ENCODE measurements at places on chromosomes 4 and X. TPM values are rescaled to one million over a fixed set of nuclear protein-coding genes. Genes with fewer than 3 reads are reported as not detected.

Gene NIPAL1
- 1.4 TPM for polyA plus RNA-seq

GRCh38 chrX:394830-395229 lies 8.1 kb upstream of the PPP2R3B start:
- no peak for DNase-seq

Gene RASSF6
- 4.7 TPM for polyA plus RNA-seq

DNA sequence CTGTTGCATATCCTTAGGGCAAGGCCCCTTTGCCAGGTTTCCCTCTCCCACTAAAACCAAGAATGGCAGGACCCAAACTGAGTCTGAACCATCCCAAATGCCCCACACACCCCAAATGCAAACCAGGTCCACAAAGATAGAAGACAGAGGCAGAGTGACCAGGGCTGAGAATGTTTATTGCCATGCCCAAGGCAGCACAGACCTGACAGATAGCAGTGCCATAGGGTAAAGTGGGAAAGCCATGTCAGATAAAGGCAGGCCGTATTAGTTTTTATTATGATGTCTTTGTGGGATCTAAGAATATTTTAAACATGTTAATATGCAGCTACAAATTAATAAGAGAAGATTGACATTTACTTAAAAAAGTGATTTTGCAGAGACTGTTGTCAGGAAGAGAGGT lies 29.6 kb upstream of the MND1 start:
- no peak for DNase-seq

DNA sequence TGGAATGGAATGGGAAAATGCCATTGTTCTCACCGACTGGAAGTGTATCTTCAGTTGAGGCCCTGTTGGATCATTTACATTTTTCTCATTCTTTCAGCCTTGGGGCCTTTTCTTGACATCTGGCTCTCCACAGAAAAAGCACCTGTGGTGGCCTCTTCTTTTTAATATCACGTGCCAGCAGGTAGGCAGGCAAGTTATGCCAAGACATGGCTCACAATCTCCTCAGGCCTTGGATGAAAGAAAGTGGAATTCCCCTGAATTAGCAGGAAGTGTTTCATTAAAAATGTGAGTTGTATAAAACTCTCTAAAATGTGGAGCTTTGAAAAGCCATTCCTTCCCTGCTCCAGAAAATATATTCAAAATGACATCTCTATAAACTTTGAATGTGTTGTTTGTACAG lies 122.1 kb downstream of the FRAS1 start:
- DNase-seq: no peak

- no peak for DNase-seq
Measured at GRCh38 chrX:39502486-39502885, 595.3 kb downstream of the BCOR start.

- no peak for DNase-seq
Measured at GRCh38 chr4:67576538-67576937, 18.0 kb downstream of the STAP1 start.

DNA sequence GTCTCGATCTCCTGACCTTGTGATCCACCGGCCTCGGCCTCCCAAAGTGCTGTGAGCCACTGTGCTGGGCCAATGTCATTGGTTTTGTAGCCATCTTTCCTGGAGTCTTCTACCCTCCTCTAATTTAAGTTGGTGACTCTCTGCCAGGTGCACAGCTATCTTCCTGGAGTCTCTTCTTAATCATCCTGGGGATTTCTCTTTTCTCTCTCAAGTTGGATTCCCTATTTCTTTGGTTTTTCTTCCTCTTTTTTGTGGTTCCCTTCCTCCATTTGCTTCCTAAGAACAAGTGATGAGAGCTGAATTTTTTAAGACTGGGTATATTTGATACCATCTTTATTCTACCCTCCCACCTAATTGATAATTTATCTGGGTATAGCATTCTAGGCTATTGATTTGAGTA lies 113.8 kb downstream of the SYNPO2 start:
- no peak for DNase-seq

DNA sequence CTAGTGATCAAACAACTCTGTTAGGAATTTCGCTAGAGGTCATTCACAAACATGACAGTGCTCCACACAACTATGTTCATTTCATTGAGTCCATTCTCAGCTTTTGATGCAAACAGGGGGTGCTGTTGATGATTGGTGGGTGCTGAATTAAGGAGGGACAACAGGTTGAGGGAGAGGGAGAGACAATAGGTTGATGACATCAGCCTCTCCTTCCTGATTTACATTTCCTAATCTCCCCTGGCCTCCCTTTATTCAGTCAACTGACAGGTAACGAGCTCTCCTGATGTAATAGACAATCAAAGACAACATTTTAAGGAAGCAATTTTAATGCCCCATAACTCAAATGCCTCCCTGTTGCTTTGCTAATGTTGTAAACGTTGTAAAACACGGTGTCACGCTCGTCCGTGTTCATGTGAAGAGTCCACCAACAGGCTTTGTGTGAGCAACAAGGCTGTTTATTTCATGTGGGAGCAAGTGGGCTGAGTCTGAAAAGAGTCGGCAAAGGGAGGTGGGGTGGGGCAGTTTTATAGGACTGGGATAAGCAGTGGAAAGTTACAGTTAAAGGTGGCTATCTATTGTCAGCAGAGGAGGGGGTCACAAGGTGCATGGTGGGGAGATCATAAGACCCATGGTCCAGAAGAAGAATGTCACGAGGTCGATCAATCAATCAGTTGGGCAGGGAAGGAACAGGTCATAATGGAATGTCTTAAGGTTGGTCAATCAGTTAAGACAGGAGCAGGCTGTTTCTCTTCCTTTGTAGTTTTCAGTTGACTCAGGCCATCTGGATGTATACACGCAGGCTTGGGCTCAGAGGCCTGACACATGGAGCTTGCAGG lies 4.8 kb upstream of the GAR1 start:
- no peak for DNase-seq

GRCh38 chr4:142923619-142924018 lies 77.5 kb upstream of the INPP4B start:
- no peak for DNase-seq

- peak; percentile 69 for DNase-seq
Measured at GRCh38 chr4:53012738-53013137, 150.6 kb downstream of the RASL11B start.

DNA sequence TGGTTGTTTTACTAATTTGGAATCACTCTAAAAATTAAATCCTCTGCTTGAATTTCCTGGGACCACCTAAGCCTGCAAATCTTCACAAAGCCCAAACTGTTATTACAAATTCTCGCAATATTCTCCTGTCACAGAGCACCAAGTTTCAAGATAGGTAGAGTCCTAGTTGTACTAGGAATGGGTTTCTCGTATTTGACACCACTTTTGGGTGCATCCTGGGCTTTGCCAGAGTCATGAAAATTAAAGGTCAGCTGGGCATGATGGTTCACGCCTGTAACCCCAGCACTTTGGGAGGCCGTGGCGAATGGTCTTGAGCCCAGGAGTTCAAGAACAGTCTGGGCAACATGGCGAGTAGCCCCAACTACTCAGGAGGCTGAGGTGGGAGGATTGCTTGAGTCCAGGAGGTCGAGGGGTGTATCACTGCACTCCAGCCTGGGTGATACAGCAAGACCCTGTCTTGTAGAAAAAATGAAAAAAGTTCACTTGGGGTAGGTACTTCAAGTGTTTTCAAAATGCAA lies 30.6 kb upstream of the MANBA start:
- no peak for DNase-seq

Gene BEX1
- polyA plus RNA-seq: 32.8 TPM

DNA sequence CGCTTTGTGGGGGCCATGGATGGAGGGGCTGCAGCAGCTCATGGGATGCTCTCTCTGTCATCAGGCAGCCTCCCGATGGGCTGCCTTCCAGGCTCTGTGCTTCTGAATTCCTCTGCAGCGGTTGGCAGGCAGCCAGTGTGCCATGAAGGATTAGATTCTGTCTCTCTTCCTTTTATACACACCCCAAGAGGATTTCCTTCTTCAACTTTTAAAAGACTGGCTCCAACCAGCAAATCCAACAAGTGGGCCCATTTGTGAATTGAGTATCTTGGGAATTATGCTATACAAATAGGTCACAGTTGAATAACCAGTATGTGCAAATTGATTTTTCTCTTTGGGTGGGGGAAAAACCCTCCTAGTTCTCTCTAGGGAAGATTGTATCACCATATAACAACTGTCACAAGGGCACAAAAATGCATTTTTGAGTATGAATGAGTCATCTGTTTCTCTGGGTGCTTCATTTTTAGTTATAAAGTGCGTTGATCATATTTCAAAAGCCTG lies 96.8 kb upstream of the FAT1 start:
- DNase-seq: peak; percentile 69

DNA sequence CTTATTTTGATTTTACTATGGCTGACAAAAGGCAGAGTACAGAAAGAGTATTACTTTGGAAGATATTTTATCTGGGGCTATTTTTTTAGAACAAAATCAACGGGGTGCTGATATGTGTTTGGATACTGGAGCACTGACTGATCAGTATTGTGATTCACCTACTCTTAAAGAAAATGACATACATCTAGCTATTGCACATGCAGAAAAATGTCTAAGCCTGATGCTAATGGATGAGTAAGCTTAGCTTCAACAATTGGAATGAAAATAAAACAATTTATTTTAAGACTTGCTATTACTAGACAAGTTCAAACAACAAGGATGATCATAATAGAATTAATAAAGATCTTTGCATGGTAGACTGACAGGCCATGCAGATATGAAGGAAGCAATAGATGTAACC lies 262.0 kb downstream of the PPP1R2C start:
- DNase-seq: no peak

DNA sequence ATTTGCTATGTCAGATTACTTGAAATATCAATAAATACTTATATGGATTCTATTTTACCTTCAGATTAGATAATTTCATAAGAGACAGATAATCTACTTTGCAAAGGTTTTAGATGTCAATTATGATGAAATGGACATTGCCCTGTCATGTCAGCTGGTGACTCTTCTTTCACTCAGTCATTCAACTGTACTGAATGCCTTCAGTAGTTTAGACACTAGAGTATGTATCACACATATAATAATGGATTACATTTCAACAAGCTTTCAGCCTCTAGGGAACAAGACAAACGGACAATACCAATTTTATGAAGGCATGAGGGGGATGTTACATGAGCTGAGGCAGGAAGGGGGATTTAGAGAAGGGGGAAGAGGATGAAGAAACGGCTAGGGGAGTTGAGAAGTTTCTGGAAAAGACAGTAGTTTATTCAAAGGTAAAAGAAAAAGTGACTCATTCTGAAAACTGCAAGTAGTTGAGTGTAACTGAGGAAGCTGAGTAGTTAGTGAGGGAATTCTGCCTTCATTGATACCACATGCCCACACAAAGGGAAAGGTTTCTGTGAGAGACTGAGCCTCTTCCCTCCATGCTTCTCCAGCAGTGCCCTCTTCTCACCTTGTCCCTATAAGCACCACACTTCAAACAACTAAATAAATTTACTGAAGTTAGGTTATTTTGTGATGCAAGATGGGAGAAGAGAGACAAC lies 25.7 kb downstream of the SLC9B2 start:
- DNase-seq: no peak

- DNase-seq: no peak
Measured at GRCh38 chr4:122917731-122918130, 4.7 kb downstream of the NUDT6 start.

Gene AFP
- 11.6 TPM for polyA plus RNA-seq

- no peak for DNase-seq
Measured at GRCh38 chr4:187665086-187665485, 330.5 kb upstream of the ZFP42 start.

Gene ARR3
- not detected for polyA plus RNA-seq

Gene PPP2R2C
- polyA plus RNA-seq: 0.39 TPM

Gene MEPE
- not detected for polyA plus RNA-seq

GRCh38 chrX:19046343-19047215 lies 62.7 kb upstream of the PHKA2 start:
- no peak for DNase-seq

Gene NPFFR2
- not detected for polyA plus RNA-seq

DNA sequence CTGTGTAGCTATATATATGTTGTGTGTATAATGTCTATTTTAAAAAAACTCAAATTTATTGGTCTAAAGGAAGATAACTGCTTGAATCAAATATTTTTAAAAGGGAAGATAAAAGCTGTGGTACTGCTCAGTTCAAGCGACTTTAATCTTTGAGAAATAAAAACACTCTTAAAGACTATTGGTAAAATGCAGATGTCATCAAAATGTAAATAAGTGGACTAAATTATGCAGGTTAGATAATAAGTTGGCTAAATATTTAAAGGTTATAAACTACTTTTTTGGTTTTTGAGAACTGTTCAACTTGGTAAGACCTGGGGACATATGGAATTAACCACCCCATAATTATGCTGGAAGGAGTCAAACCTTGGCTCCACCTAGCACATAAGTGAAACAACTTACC lies 144.7 kb upstream of the ITM2A start:
- no peak for DNase-seq

DNA sequence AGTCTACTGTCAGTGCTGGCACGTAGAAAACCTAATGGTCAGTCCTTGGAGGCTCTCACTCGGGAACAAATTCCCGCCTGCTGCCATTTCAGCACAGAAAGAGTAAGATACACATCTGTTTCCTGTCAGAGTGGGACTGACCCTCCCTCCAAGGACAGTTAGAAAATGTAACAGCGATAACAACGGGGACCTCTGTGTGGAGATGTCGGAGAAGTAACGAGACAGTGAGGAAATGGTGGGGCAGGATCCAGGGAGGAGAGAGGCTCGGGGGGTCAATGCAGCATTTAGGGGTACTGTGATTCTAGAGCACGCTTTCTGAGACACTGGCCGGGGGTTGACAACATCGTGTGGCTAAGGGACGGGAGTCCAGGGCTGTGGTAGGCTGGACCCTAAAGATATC lies 36.0 kb upstream of the SORCS2 start:
- DNase-seq: peak; percentile 35

GRCh38 chr4:81136161-81136905 lies 78.7 kb downstream of the PRKG2 start:
- no peak for DNase-seq

All from kidney (tissue), 22 donors.